ENCODE measurements at places on chromosomes 16 and 17.

- DNase-seq = no peak
Observed at GRCh38 chr17:11736613-11737312, 138.5 kb downstream of the DNAH9 start.

GRCh38 chr17:79811011-79811867, 14.4 kb upstream of the CBX8 start:
- DNase-seq = no peak

- no peak for DNase-seq
Observed at GRCh38 chr16:61324044-61324443, 712.2 kb downstream of the CDH8 start.

DNA sequence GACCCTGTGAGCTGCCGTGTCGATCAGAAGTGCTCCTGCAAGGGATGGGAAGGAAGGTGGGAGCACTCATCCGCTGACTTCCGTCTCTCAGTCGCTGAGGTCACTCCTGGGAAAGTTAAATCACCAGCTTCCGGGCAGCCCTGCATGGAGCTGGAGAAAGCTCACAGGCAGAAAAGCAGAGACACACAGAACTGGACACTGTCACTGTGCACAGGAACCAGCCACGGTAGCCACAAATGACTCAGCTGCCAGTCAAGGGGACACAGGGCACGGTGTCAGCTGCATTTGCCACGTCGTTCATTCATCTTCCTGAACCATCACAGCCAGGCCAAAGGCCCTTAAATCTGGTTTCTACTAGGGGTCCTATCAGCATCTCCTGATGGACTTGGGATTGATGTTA, 226.4 kb upstream of the PSMD7 start:
- no peak for DNase-seq

DNA sequence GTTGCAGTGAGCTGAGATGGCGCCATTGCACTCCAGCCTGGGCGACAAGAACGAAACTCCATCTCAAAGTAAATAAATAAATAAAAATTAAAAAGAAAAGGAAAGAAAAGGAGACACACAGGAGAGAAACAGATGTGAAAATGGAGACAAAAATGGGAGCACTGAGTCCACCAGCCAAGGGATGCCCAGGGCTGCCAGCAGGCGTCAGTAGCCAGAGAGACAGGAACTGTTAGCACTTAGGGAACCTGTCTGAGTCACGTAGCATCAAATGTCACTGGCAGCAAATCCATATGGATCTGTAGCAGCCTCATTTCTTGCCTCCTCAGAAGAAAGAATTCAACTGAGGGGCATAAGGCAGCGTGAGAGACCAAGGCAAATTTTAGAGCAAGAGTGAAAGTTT, 79.7 kb downstream of the CYLD start:
- DNase-seq = no peak

DNA sequence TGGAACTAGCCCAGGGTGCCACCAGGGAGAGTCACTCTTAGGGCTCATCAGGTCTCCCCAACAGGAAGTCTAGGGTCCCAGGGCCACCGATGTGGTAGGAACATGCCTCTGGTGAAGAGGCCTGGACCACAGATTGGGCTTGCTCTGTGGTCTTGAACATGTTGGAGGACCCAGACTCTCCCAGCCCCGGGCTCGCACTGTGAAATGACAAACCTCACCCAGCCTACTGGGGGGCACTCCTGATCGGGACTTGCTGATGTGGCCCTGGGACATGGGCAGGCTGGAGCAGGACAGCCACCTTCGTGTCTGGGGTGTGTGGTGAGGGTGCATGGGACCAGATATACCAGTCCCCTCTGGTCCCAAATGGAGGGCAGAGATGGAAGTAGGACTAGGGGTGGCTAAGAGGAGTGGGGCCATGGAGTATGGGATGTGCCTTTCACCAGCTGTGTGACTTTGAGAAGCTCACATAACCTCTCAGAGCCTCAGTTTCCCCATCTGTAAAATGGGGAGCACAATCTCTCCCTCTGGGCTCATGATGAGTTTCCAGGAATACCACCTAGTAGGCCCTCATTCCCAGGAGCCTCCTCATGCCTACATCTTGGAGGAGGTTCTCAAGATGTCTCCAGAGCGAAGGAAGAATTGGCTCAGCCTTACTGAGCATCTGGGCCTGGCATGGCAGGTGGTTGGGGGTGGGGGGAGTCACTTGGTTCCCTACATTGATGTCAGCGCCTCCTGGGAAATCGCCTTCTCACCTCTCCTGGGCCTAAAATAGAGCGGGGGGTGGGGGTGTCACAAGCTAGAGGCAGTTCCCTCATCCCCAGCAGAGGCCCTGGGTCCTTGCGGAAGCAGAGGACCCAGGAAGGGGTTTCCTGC, 1.5 kb upstream of the ADAM11 start:
- DNase-seq = no peak

GRCh38 chr16:56710181-56710737, 19.7 kb upstream of the NUP93 start:
- no peak for DNase-seq

- DNase-seq = no peak
Observed at GRCh38 chr17:16281351-16281750, 64.3 kb downstream of the PIGL start.

GRCh38 chr16:85930301-85930700, 31.3 kb downstream of the IRF8 start:
- no peak for DNase-seq

- no peak for DNase-seq
Observed at GRCh38 chr17:4248504-4249277, 15.1 kb downstream of the ANKFY1 start.

GRCh38 chr17:45383003-45383402, 49.7 kb downstream of the ARHGAP27 start:
- DNase-seq = no peak

GRCh38 chr17:3915581-3915994, 677 bp downstream of the P2RX1 start:
- DNase-seq = no peak

DNA sequence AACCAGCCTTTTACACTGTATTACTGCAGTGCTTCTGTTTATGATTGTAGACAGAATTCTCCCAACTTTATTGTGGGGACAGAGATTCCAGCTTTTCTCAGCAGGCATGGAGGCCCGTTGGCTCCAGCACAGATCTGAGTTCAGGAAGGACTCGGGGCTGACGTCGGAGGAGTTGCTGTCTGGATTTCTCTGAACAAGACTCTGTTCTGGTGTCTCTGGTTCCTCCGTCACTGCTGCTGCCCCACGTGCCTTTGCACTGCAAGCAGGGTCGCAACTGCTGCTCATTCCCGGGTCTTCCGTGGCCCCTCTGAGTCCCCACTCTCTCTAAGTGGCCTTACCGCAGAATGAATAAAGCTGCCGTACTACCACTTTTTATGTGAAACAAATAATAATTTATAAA, 88.4 kb downstream of the BANP start:
- DNase-seq = no peak

DNA sequence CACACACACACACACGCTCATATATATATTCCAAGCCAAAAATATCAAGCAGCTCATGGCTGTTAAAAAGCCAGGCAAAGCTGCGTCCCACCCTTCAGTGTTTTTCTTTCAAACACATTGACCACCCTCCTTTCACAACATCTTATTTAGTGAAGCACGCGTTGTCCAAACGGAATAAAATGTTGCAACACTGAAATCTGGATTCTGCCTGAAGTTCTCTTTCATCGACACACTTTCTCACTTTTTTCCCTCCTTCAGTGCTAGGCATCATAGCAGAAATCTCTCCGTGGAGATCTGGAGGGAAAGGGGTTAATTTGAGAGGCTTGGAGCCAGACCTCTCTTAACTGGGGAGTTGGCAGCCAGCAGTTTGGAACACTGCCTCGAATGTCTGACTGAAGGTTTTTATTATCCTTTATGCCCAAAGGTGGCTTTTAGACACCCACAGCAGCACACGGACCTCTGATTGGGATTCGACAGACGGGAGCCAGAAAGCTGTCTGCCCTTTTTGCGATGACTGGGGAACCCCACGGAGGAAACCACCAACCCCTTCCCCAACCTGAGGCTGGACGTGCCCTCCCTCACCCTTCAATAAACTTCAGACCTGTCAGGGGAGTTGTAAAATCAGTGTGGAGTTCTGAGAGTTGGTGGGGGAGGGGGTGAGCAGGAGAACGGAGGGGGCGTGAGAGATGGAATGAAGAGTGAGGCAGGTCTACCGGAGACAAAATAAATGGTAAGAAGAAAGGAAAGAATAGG, 833.6 kb upstream of the SOX9 start:
- no peak for DNase-seq

DNA sequence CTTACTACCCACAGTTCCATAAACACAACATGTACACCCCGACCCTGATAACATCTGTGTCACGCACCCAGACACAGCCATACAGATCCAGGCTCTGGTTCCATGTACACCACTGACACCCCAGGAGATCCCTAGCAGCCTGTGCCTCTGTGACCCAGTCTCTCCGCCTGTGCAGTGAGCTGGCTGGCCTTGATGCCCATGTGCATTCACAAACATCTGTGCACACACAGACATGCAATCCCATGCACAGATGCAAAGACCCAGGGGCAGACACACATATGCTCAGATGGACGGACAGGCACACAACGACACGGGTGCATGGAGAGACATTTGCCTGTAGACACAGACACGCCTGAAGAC, 4.1 kb downstream of the CCDC102A start:
- no peak for DNase-seq

DNA sequence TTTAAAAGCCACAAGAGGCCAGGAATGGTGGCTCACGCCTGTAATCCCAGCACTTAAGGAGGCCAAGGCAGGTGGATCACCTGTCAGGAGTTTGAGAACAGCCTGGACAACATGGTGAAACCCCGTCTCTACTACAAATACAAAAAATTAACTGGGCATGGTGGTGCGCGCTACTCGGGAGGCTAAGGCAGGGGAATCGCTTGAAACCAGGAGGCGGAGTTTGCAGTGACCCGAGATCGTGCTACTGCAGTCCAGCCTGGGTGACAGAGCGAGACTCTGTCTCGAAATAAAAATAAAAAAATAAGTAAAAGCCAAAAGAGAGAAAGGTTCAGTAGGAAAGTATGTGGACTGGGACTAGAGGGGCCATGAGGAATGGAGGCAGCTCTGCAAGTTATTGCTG, 13.1 kb upstream of the ITGAL start:
- no peak for DNase-seq

DNA sequence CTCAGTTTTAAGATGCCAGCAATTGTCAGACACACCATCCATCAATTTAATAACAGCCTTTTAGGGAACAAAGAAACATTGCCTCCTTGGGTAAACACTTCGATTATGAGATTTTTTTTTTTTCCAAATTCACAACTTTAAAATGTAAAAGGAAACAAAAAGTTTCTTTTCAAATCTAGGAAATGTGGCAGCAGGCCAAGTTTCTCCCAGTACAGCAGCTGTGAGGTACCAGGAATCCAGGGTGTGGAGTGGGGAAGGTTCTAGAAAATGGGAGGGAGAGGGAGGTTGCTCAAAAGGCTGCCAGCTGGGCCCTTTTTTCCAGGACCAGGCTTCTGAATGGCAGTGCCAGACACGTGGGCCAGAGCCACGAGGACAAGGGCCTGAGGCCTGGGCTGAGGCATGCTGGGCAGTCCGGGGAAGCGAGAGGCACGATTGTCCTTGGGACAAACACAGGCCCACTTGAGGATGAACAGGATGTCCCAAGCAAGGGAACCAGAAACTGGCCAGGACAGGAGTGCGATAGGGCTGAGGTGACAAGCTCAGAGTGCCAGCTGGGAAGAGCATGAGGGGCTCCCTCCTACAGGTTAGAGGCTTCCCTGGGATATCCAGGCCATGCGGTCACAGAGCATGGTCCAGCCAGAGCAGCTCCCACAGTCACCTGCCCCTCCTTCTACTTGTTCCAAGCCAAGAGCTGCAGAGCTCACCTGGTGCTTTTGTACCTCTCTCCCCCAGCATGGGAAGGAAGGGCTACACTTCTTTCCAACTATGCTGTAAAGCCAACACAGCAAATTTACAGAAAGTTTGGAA, 215.1 kb downstream of the KATNIP start:
- DNase-seq = no peak

- DNase-seq = no peak
Observed at GRCh38 chr16:3092501-3092941, 6.6 kb downstream of the ZSCAN10 start.

DNA sequence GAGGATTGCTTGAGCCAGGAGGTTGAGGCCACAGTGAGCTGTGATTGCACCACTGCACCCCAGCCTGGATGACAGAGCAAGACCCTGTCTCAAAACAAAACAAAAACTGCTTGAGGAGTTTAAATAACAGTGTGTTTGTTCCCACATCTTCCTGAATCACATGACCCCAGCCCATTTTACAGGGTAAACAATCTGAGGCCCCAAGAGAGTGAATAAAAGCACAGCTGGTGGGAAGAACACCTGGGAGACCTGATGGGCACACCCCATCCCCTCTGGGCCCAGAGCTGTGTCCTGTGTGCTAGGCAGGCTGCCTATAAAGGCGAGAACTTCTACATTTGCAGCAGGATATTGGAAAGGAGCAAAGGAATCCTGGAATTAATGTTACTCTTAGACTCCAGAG, 69.6 kb downstream of the PLXDC1 start:
- no peak for DNase-seq

DNA sequence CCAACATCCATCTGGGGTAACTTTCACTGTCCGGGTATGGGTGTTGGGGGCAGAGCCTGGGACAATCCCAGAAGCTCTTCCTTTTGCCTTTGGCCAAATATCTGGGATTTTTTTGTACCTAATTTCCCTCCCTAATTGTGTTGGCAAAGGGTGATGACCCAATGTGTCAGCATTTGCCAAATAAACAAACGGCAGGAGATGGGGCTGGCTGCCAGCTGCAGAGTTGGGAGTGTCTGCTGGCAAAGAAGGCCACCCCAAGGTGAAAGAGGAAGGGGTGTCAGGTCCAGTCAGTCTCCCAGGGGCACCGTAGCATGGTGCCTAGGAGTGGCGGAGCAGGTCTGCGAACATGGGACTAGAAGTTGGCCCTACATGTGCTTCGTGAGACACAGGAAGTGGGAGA, 73.0 kb downstream of the SLC6A2 start:
- no peak for DNase-seq

GRCh38 chr17:44359006-44359405, 4.6 kb downstream of the FAM171A2 start:
- no peak for DNase-seq

DNA sequence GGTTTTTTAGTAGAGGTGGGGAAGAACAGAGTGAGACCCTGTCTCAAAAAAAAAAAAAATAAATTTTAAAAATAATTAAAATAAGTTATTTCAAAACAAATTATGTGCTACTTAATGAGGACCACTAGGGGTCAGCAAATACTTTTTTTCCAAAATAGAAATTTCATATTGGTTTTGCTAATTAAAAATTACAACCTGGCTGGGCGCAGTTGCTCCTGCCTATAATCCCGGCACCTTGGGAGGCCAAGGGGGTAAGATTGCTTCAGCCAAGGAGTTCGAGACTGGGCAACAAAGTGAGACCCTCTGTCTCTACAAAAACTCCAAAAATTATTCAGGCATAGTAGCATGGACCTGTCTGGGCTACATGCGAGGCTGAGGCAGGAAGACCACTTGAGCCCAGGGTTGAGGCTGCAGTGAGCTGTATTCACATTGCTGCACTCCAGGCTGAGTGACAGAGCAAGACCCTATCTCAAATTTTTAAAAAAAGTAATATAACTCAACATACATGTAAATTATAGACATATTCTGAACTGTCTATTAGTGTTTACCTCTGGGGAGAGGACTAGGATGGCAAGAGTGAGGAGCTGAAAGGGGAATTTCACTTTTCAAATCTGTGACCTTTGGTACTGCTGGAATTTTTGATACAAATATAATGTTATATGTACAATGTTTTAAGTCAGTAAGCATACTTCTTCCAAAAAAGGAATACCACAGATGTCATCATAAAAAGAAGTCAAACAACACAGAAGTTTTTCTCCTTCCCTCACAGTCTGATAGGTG, 8.1 kb downstream of the MEIOB start:
- DNase-seq = no peak

- DNase-seq = no peak
Observed at GRCh38 chr17:74355065-74355464, 6.6 kb downstream of the BTBD17 start.

- DNase-seq = no peak
Observed at GRCh38 chr17:32755045-32755805, 121.7 kb downstream of the MYO1D start.
